ENCODE measurements at places on chromosomes 2 and 18.

- no peak for DNase-seq
Observed at GRCh38 chr2:236753606-236754270, 184.1 kb downstream of the ACKR3 start.

- no peak for DNase-seq
Observed at GRCh38 chr2:47087051-47087450, 68.1 kb downstream of the STPG4 start.

DNA sequence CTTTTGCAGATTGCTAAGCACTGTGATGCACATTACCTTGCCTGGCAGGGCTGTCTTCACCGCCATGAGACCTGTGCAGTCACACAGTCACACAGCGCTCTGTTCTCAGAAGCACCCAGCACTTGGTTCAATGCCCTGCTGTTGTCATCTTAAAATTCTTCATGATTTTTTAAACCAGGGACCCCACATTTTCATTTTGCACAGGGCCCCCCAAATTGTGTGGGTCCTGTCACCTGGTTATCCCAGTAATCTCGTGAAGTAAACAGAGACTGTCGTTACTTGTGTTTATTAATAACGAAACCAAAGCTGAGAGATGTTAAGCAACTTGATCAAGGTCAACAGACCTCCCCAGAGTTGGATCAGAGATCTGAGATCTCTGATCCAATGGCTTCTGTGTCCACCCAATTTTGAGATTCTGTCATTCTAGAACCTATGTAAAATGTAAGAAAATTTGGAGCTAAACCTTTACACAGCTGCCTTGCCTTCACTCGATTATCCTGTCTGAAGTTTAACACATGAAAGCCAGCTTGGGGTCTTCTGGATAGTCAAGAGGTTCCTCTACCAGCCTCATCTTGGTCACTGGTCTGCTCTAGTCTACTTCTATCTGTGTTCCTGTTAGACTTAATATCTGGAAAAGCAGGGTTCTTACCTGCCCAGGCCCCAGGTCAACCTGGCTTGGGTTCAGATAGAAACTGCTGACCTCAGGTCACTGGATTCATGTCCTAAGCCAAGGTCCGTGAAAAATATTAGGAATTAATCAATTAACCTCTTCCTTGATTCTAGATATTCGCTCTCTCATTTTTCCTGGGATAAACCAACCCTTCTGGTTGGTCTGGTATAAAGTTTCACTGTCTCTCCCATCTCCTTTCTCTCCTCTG is 13.7 kb upstream of the TTC39C start:
- DNase-seq = no peak

DNA sequence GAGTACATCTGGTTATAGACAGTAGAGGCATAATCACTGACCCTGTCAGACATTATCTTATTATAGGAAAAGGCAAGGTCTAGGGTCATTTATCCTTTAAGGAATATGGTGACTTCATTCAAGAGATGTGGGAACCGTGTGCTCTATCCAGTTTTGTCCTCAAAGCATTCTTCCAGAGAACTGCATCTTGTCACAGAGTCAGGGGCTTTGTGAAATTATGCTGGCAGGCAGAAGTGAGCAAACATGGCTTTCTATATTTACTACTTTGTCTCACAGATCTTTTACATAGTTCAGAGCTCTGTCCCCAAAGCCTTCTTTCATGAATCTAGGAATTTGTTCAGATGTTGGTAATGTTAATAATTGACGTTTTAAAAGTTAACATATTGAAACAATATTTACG is 177.4 kb downstream of the ASXL3 start:
- no peak for DNase-seq

DNA sequence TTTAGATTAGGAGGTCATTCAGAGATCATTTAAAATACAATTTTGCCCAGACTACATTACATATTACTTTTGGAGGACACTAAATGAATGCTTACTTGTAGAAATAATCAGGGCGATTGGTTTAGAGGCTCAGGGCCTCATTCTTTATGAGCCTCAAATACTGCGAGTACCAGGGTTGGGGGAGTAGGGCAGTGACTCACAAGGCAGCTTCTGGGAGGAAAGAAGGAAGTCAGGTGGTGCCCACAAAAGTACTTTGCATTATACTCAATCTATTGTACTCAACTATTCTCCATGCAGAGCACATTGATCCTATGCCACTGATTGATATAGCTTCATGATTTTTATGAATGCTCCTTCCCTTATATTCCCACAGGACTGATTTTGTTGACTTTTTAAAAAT is 166.9 kb downstream of the SOCS6 start:
- no peak for DNase-seq

DNA sequence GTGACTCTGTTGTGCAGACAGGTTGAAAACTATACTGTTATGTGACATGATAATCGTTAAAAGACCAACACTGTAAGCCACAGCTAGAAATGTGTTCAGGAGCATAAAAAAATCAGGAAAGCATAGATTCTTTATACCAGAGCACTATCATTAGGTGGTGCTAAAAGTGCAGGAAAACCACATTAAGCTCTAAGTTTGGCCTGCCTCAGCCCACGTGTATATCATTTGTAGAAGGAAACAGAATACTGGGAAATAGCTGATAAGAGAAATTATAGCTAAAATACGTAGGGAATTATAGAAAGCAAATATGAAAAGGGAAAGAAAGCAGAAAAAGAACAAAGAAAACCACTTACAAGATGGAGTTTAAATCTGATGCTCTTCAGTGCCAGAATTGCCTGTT is 26.5 kb upstream of the C2orf74 start:
- DNase-seq = peak; percentile 46

GRCh38 chr2:161873707-161874106 is 200.3 kb downstream of the DPP4 start:
- no peak for DNase-seq

- DNase-seq = peak; percentile 3
Observed at GRCh38 chr2:110748489-110748867, 16.1 kb downstream of the ACOXL start.

DNA sequence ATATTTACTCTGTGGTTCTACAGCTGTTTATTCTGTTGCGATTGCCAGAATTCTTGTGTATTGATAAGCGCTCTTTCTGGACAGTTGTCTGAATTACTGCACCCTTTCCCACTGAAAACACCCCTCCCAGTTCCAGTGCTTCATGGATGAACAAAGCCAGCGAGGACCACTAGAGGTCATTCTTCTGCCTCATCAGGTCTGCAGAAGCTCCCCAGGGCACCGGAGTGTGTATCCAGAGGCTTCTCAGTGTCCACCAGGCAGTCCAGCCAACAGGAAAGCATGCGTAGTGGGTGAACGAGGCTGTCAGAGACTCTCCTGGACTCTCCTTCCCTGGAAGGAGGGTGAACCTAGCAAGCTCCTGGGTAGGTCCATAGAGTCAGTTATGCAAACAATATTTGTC is 40.6 kb upstream of the INHBB start:
- DNase-seq = no peak

All from fibroblast of upper back skin (primary cell).